Lower leg skin (tissue), 4 donors: ENCODE measurements at places on chromosomes 3 and 15. TPM values are rescaled to one million over a fixed set of nuclear protein-coding genes. Genes with fewer than 3 reads are reported as not detected.

GOLGA6L7 gene
- not detected for total RNA-seq

TMEM207 gene
- total RNA-seq, result not detected

CD80 gene
- total RNA-seq, result not detected

CYP1A2 gene
- not detected for total RNA-seq

DNAH12 gene
- total RNA-seq, result under 0.01 TPM

TUSC7 gene
- total RNA-seq, result not detected

WDR82 gene
- 60.3 TPM for total RNA-seq

PLA2G4E gene
- total RNA-seq, result 49.8 TPM

TRPM1 gene
- total RNA-seq, result 7.7 TPM

ZIC1 gene
- 0.46 TPM for total RNA-seq
